KBM-7 (cell line): ENCODE measurements at places on chromosomes 5 and 9.

GRCh38 chr5:107342371-107342770 lies 328.4 kb downstream of the EFNA5 start:
- DNase-seq: no peak

GRCh38 chr9:4138781-4139180 lies 161.1 kb downstream of the GLIS3 start:
- DNase-seq: no peak

- peak; percentile 1 for DNase-seq
These were observed 104.5 kb downstream of the STK32A start for GRCh38 chr5:147339313-147339712.

DNA sequence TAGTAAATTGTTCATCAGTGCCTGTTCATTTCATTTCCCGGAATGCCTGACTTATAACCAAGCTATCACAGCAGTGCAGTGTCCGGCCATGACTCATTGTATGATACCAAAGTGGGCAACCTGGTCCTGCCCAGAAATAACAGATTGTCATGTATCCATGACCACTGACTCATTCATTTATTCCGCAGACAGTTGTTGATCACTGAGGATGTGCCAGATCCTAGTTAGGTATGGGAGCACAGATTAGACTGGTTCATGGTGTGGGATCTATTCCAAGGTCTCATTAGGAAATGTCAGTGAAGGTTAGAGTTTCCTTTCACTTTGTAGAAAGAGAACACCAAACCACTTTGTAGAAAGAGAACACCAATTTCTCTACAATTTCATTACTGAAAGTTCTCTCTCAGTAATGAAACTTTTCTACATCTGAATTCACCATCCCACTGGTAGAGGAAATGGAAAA lies 8.7 kb downstream of the NREP start:
- DNase-seq: no peak

GRCh38 chr5:159331093-159331973 lies 1.0 kb upstream of the IL12B start:
- DNase-seq: peak; percentile 61

DNA sequence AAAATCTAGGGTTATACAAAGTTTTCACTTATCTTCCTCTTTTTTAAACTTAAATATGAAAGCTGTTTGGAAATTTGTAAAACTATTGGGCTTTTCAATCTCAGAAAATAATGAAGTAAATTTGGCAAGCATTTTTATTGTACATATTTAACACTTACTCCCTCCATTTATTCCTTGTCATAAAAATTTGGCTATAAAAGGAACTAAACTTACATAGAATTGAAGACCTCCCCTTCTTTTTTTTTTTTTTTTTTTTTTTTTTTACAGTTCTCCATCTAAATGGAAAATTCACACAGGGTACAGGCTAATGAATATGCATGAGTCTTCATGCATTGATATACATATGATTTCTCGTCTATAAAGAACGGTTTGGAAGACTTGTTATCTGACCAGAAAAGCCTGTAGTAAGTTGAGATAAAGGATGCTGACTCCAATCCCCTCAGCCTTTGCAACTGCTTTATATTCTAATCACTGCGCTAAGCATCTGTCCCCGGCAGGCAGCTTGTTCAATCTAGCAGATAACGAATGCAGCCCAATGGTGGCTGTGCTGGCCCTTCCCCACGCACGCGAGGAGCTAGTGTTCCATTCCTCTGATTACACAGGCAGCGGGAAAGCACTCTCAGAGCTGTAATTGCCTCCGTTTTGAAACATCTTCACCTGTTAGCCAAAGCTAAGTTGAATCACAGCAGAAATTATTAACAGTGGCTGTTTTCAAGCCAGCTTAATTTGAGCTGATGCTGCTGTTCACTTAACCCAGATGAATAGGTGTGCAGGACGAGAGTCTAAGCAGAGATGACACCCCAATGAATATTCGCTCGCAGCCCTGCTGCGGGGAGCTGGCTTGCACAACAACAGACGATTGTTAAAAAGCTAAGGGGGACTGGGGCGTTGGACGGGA lies 453.8 kb upstream of the ZNF608 start:
- no peak for DNase-seq

DNA sequence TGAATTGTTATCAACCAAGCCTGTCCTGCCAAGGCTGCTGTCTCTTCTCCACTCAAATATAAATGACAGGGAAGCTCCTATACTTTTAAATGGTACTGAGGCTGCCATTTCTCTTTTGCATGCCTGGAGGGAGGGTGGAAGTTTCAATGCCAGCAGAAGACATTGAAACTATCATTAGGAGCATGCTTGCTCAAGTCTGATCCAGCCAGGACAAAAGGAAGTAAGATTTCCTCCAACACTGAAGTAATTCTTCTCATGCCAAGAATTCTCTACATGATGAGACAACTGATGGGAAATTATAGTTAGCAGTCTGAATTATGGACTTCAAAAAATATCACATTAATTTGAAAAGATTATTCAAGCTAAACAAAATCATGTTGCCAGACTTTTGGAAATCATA lies 5.4 kb downstream of the SPINK6 start:
- no peak for DNase-seq

DNA sequence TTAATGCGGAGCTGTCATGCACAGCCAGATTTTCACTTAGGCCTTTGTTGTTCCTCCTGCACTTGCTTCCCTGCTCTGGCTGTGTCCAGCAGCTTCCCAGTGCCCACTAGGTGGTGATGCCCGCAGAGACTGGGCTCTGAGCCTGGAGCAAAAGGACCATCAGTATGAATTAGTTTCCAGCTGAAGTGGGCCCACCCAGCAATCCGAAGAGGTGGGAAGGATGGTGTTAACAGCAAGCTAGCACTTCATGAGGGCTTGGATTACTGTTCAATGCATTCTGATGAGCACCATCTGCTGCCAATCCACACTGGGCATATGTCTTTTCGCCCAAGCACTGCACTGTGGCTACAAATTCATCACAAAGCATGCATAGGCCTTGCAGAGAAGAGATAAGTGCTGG lies 459.1 kb downstream of the SPOCK1 start:
- DNase-seq: no peak

GRCh38 chr9:135326141-135326540 lies 153.4 kb upstream of the PPP1R26 start:
- DNase-seq: no peak

DNA sequence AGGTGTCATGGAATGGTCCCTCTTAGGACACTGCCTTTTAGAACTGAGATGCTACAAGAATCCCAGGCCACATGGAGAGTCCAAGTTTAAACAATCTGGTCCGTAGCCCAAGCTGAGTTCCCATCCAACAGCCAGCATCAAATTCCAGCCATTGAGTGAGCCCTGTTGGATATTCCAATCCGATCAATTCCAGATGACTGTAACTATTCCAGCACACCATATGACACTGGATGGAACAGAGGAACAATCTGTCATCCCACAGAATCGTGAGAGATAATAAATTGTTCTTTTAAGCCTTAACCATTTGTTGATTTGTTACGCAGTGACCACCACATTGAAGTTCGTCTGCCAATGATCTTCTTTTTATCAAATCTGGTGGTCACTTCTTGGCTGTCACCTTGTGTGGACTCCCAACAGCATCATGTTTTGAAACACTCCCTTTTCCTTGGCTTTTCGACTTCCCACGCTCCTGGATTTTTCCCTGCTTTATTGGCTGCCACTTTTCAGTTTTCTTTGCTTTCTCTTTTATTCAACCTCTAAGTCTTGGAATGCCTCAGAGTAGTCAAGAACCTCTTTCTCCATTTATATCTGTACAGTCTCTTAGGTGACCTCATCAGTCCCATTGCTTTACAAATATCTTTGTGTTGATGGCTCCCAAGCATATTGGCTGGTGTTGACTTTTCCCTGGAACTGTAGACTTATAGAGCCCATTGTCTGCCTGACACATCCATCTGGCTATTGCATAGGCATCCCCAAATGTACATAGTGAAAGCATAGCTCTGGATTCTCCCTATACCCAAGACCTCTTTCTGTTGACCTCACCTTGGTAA lies 46.1 kb downstream of the TNFSF15 start:
- DNase-seq: no peak

GRCh38 chr5:9430306-9430705 lies 115.6 kb downstream of the SEMA5A start:
- DNase-seq: no peak

DNA sequence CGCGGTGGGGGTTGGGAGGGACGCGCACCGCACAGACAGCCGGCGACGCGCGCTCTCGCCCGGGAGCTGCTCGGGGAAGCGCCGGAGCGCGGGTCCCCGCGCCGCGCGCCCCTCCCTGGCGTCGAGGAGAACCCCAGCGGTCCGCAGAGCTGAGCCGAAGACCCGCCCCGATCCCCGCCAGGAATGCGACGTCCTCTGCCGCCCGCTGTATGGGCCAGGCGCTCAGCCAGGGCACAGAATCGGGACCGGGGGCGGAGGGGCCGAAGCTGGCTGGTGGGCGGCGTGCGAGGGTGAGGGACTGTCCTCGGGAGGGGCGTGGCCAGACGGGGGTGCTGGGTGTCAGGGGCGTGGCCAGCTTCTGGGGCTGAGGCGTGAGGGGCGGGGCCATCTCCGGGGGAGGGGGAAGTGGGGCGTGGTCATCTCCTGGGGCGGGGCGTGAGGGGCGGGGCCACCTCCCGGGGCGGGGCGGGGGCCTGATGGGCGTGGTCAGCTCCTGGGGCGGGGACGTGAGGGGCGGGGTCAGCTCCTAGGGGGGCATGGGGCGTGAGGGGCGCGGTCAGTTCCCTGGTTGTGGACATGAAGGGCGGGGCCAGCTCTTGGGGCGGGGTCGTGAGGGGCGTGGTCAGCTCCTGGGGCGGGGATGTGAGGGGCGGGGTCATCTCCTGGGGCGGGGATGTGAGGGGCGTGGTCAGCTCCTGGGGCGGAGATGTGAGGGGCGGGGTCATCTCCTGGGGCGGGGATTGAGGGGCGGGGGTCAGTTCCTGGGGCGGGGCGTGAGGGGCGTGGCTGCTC lies 965 bp downstream of the PTGDS start:
- no peak for DNase-seq

DNA sequence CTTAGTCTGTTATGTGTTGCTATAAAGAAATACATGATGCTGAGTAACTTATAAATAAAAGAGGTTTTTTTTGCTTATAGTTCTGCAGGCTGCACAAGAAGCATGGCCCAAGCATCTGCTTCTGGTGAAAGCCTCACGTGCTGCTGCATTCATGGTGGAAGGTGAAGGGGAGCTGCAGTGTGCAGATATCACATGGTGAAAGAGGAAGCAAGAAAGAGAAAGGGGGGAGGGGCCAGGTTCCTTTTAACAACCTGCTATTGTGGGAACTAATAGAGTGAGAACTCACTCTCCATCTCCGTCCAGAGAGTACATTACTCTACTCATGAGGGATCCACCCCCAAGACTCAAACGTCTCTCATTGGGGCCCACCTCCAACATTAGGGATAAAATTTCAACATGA lies 12.5 kb upstream of the PARP8 start:
- peak; percentile 89 for DNase-seq

- DNase-seq: no peak
These were observed 25.1 kb downstream of the RNF145 start for GRCh38 chr5:159184236-159184635.

- peak; percentile 3 for DNase-seq
These were observed 647 bp upstream of the MEGF9 start for GRCh38 chr9:120714846-120715388.

DNA sequence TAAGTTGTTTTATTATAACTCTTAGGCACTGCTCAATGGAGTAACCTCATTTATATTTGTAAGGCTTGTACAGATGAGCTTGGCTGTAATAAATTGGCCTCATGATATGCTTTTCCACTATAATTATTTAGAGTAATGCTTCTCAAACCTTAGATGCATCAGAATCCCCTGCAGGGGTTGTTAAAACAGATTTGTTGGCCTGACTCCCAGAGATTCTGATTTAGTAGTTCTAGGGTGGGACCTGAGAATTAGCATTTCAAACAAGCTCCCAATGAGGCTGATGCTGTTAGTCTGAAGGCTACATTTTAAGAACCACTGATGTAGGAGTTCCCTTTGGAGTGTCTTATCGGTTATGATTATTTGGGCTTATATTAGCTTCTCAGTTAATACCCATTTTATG lies 38.2 kb upstream of the ARSB start:
- no peak for DNase-seq

GRCh38 chr9:134391319-134392231 lies 65.3 kb downstream of the RXRA start:
- DNase-seq: no peak

DNA sequence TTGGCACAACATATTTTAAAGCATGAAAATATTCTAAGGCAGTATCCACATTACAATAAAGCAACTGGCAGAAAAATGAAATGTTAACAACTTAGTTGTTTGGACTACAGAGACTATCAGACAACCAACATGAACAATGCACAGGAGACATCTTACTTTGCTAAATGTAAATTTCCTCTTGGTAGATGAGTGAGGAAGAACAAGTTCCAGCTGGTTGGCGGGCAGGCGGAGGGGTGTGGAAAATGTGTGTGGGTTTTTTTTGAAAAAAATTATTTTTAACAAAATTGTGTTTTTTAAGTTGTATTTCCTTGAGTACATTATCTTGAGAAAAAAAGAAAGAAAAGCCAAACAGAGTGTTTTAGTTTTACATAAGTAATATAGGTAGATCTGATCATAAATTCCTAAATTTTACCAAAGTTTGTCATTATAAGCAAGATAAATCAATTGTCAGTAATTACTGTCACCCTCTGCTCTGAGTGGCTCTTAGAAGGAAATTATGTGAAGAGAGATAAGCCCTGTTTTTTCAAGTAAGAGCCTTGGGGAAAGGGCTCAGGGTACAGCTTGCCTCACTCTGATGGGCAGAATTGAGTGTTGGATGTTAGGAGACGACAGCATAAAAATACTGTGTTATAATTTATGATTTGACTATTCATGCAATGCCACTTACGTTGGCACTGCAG lies 42.5 kb downstream of the TMEM167A start:
- DNase-seq: peak; percentile 34

DNA sequence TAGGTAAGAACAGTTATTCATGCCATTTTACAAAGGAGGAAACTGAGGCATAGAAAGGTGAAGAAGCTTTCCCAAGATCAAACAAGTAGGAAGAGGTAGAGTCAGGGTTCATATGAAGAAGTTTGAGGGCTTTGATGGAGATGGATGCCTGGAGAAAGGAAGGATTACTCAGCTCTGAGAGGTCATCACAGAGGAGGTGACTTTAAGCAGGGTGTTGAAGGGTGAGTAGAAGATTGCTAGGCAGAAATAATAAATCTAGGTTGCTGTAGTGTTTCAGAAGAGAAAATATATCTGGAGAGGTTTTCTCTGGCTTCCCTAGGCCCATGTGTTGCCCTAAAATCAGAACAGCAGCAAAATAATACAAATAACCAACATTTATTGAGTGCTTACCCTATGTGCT lies 196.3 kb downstream of the PALM2AKAP2 start:
- no peak for DNase-seq

GRCh38 chr9:109801484-109801883 lies 21.5 kb downstream of the PALM2AKAP2 start:
- no peak for DNase-seq

DNA sequence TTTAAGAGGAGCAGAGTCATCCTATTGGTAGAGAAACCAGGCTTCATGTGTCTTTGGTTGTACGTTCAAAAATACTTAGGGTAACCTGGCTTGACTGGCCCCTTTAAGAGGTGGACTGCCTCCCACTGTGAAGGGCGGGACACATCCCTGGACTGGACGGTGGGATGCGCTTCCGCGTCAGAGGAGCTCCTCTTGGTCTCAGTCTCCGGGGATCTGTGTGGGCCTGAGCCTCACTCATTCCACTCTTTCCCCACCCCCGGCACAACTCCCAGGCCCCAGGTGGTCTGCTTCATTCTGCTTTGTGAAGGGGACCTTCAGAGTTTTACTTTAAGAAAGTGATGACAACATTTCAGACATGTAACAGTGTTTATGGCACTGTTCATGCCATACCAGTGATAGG lies 601.1 kb downstream of the IRX1 start:
- no peak for DNase-seq
